Stimulated activated effector memory CD8-positive, alpha-beta T cell treated with anti-CD3 and anti-CD28 coated beads, Interleukin-12 subunit alpha, Interleukin-12 subunit beta, amount 100 ng/mL, for 72 hours (primary cell): ENCODE measurements at places on chromosomes 2 and 18.

- DNase-seq: no peak
Observed at GRCh38 chr2:218295029-218295428, 2.7 kb upstream of the TMBIM1 start.

DNA sequence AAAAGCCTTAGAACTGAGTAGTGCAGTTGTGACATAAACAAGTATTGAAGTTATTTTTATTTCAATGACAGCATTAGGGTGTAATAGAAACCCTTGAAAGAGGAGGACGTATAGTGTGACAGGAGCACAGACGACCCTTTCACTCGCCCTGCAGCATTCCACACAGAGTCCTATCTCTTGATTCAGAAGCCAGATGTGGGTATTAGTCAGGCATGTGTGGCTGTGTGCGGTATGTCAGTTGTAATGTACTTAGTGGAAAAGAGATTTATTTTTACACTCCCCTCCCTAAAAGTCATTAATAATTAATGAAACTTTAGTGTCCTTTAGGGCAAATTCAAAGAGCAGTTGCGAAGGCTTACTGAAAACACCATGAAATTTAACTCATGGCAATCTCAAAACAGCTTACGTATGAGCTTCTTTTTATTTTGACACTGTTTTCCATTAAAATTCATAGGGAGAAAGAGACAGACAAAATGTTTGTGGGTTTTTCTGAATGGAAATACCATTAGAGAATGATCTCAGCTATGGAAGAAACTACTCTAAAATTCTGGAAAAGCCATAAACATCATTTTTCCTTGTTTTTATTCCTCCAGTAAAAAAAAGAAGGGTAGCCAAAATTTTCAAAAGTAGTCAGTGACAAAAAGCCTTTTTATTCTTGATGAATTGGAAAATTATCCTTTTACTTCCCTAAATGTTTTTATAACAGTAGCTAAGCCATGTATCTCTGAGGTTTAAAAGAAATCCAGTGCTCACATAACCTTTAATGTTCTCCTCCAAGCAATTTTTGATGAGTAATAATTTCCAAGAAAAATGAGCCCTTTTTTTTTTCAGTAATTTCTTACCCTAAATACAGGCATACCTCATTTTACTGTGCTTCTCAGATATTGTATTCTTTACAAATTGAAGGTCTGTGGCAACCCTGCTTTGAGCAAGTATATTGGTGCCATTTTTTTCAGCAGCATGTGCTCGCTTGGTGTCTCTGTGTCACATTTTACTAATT lies 84.0 kb upstream of the DSEL start:
- DNase-seq: no peak

GRCh38 chr2:127580167-127581049 lies 44.9 kb downstream of the MYO7B start:
- DNase-seq: no peak

- DNase-seq: no peak
Observed at GRCh38 chr18:44051026-44051425, 629.7 kb upstream of the SETBP1 start.

DNA sequence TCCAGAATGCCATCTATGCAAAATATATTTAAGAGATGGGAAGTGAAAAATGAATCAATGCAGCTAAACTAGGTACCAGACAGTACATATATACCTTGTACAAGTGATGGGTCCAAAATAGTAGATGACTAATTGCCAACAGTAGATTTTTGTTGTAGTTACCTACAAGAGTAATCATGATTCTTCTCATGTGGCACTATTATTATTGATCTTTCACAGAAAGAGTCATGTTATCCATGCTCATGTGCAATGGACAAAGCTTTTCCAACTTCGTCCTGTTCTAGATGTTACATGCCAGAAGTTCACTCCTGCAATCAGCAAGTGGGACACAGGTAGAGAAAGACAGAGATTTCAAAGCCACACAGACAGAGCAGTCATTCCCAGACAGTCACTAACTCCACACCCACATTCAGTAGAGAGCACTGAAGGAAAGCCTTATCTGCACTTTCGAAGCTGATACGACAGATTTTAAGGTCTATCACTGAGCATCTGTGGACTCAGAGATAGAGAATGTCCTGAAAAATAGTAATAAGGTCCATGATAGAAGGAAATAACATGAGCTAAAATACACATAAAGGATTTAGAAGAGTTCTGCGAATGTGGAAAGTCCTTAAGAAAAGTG lies 101.6 kb upstream of the ITPRID2 start:
- no peak for DNase-seq

- DNase-seq: no peak
Observed at GRCh38 chr2:219612577-219613286, 14.7 kb upstream of the SLC4A3 start.
